ENCODE measurements at places on chromosomes 12 and 14.

GRCh38 chr12:569803-570434 is 93.3 kb downstream of the NINJ2 start:
- DNase-seq, result peak; percentile 85

DNA sequence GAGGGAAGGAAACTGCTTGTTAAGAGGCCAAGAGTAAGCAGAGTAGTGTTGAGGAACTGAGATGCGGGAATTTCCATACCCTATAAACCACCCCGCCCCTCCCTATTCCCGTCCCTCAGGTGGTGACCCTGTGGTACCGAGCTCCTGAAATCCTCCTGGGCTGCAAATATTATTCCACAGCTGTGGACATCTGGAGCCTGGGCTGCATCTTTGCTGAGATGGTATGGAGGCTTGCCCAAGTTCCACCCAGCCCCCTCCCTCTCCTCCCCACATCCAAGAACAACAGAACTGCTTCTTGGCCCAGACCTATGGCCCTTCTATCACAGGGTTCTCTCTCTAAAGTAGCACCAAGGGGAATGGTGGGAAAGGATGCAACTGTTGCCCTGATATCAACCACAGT is 2.7 kb downstream of the CDK2 start:
- no peak for DNase-seq

- DNase-seq, result no peak
Measured at GRCh38 chr12:48969833-48970701, 1.5 kb downstream of the WNT10B start.

DNA sequence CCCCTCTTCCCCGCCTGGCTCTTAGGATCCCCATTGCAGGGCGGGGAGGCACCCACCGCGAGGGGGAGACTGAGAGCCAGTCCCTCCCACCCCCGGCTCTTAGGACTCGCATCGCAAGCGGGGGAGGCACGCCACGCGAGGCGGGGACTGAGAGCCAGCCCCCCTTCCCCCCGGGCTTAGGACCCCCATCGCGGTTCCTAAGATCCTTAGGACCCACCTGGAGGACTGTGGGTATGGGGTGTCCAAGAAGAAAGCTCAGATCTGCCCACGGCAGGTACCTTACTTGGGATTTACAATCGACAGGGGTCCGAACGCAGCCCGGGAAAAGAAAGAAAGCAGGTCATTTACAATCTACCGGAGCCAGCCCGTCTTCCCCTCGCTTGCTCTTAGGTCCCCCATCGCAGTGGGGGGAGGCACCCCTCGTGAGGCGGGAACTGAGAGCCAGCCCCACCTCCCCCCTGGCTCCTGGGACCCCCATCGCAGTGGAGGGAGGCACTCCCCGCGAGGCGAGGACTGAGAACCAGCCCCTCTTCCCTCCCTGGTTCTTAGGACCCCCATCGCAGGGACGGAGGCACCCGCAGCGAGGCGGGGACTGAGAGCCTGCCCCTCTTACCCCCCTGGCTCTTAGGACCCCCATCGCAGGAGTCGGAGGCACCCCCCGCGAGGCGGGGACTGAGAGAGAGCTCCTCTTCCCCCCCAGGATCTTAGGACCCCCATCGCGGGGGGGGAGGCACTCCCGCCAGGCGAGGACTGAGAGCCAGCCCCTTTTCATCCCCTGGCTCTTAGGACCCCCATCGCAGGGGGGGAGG is 43.7 kb downstream of the DDX11 start:
- peak; percentile 52 for DNase-seq

- no peak for DNase-seq
Measured at GRCh38 chr12:50566066-50566465, 61.3 kb downstream of the DIP2B start.

DNA sequence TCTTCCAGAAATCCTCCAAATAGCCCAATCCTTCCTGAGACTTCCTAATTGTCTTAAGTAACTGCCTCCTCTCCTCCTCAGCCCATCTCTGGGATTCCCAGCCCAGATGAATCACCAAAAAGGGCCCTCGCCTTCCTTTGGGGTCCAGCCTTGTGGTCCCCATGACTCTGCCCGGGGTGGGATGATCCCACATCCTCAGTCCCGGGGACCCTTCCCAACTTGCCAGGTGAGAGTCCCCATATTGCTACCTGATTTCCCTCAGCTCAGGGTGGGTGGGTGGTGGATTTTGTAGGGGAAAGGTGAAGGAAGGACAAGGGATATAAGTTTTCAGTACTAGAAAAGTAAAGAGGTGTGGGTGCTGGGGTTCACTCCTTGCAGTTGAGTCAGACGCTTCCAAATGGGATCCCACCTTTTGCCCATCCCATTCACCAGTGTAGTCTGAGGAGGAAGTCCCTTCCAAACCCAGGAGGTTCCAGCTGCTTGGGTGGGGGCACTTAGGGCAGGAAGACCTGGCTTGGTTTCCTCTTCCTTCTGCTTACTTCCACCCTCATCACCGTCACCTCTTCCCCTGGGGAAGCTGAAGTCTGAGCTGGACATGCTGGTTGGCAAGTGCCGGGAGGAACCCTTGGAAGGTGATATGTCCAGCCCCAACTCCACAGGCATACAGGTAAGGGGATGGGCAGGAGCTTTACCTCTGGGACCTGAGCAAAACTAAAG is 5.6 kb downstream of the GLI1 start:
- DNase-seq, result no peak

DNA sequence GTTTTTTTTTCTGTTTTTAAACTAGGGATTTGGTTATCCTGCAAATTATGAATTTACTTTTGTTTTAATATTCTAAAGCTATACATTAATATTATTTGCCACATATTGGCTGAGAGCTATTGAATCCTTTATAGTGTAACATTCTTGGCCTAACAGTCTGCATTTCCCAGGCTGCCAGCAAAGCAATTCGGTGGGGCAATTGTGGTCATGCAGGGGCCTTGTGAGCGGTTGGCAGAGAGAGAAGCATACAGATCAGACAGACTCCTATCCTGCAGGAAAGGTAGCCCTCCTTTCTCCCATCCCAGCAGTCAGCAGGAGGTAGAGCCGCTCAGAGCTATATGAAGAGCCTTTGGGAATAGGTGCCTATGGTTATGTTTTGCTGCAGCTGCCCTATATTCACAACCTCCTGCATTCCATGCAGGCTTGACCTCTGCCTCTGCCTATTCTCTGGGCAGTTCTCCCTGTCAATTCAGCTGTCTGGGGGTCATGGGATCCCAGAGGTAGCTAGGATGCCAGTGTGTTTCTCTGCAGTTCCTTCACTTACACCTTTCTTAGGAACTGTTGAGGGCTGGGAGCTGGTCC is 144.7 kb downstream of the GPHN start:
- no peak for DNase-seq

- DNase-seq, result no peak
Measured at GRCh38 chr12:124769163-124769530, 94.5 kb downstream of the SCARB1 start.

DNA sequence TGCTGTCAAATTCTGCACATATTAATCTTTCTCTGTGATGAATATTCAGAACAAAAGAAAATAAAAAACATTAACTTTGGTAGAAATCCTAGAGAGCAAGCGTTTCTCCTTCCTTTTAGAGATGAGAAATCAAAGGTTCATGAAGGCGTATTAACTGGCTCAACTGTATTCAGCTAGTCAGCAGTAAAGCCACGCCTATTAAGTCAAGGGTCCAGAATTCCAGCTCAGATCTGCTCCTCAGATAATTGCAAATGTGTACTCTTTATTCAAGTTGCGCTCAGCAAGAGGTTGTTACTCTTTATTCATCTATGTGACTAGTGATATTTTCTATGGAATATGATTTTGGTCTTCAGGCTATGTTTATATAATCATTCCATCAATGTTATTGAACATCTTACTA is 13.1 kb upstream of the POC1B start:
- DNase-seq, result no peak

DNA sequence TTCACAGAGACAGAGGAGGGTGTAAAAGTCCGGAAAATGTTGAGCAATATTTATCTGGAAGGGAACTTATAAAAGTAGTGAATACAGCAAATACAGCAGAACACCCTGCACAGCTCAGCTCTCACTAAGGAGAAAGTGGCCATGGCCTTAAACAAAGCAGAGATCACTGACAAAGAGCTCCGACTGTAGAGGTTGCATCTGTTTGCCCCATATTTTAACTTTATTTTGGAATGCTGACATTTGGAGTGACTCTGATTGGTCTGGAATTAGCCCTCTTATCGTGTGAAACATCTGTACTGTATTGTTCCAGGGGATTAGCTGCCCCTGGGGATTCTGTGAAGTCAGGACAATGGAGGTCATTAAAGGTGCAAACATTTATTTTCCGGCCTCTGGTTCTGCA is 1275.7 kb upstream of the FLRT2 start:
- no peak for DNase-seq

GRCh38 chr12:18808221-18808620 is 70.3 kb downstream of the CAPZA3 start:
- DNase-seq, result no peak

DNA sequence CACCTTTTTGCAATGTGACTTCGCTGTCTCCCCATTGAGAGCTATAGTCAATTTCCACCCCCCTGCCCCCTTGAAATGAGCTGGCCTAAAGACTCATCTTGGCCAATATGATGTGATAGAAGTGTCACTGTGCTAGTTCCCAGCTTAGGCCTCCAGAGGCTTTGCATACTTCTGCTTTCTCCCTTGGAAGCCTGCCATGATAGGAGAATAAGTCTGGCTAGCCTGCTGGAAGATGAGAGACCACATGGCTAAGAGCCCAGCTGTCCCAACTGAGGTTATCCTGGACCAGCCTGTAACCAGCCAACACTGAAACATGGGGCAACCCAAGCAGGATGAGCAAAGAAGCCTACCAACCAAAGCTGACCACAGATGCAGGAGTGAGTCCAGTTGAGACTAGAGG is 196.9 kb downstream of the GRIN2B start:
- DNase-seq, result no peak

DNA sequence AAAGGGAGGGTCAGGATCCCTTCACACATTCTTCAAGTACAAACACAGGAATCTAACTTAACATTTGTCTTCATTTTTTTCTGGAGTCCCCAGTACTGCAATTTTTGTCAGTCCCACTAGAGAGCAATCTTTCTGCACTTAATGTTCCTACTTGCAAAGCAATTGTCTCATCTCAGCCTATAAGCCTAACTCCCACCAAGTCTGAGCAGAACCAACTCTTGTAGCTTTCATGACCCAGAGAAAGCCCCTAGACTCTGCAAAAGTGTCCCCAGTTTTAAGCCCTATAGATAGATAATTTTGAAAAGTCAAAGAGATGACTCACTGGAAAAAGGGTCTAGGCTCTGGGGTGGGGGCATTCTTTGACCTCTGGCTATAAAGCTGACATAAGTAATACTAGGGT is 1.8 kb upstream of the ZBTB39 start:
- no peak for DNase-seq

GRCh38 chr14:65356327-65356836 is 56.1 kb upstream of the FUT8 start:
- no peak for DNase-seq
